Caudate nucleus (tissue), 63 donors: ENCODE measurements at places on chromosomes 3 and 15.
A peak's percentile ranks its signal among the peaks of the same experiment; 100 is the strongest.

GRCh38 chr3:17752436-17752835 is 10.0 kb upstream of the TBC1D5 start:
- no peak for DNase-seq

DNA sequence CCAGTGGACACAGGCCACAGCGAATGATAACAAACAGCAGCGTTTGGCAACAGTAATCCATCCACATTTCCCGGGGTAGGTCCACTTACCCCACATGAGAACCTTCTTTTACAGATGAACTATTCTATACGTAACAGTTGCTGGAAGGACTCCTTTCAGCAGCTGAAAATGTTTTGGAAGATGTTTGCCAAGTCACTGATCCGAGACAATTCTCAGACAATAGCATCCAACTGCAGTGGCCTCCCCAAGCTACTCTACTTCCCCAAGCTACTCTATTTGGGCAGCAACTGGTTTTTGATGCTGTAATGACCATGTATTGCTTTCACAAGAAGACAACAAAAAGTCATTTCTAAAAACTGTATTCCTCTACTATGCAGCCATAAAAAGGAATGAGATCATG is 87.5 kb downstream of the ADAMTS17 start:
- no peak for DNase-seq

DNA sequence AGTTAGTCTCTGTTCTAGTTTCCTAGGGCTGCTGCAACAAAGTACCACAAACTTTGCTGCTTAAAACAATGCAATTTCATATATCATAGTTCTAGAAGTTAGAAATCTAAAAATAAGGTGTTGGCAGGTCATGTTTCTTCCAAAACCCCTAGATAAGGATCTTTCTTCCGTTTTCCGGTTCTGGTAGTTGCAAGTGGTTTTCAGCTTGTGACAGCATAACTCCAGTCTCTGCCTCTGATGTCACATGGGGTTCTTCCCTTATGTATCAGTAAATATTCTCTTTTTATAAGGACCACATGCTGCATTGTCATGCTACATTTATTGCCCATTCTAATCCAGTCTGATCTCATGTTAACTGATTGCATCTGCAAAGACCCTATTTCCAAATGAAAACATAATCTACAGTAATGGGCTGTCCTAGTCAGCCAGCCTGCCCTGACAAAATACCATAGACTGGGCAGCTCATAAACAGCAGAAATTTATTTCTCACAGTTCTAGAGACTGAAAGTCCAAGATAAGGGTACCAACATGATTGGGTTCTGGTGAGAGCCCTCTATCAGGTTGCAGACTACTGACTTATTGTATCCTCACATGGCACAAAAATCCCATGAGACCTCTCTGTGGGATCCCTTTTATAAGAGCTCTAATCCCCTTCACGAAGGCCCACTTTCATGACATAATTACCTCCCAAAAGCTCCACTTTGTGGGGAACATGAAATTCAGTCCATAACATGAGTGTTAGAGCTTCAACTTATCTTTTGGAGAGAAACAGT is 642.0 kb upstream of the NAALADL2 start:
- no peak for DNase-seq

GRCh38 chr3:138347960-138348753 is at the start of gene MRAS:
TSS of gene MRAS (plus strand) at chr3:138348579. CDS start at chr3:138372884, 24,305 bp downstream.
- DNase-seq: peak; percentile 56

GRCh38 chr15:39434163-39434562 is 146.7 kb upstream of the THBS1 start:
- DNase-seq: no peak

DNA sequence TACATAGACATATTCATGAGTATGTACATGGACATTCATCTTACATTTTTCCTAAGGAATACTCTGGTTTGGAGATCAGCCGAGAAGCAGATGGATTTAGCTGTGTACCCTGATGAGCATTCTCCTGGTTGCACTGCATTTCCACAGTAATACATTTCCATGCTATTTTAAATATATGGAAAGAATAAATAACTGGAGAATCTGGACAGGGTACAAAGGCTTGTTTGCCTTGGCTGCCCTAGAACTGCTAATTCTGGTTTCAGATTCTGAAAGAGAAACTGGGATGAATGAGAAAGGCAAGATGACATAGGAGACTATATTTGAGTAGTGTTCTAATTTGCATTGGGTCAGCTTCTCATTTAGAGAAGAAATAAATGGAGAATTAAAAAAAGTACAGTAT is 190.8 kb upstream of the FAM3D start:
- DNase-seq: no peak

DNA sequence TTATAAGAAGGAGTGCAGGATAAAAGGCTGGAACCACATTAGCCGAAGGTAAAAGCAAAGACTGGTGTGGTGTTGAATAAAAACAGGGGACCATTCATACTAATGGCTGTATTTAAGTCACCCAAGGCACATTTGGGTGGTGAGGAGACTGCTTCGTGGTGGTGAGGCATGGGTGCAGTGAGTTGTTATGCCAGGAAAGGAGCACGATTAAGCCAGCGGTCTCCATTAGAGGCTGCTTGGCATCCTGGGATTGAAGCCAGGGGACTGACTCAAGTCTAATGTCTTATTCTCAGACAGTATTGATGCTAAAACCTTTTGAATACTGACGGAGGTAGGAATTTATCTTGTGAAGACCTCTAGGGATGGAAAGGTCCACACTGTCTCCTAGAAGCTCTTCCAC is 21.9 kb downstream of the FEM1B start:
- DNase-seq: no peak

GRCh38 chr3:151316267-151316991 is at the start of gene GPR87:
TSS of gene GPR87 (minus strand) at chr3:151316820. CDS start at chr3:151300100, 16,720 bp downstream.
- DNase-seq: no peak

DNA sequence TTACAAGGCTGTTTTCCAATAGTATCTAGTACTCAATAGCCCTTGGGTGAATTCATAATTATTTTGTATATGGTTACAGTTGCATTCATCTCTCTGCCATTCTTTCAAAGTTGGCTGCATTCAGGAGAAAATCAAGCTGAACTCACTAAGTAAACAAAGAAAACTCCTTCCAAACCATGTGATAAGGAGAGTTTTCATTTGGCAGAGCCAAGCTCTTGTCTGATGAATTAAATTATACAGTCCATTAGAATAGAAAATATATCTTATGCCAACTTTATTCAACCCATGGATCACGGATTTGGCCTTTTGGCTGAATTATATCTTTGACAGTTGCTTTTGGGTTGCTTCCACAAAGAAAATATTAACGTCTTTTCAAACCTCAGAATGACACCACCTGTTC is 272.3 kb upstream of the ROBO1 start:
- no peak for DNase-seq

DNA sequence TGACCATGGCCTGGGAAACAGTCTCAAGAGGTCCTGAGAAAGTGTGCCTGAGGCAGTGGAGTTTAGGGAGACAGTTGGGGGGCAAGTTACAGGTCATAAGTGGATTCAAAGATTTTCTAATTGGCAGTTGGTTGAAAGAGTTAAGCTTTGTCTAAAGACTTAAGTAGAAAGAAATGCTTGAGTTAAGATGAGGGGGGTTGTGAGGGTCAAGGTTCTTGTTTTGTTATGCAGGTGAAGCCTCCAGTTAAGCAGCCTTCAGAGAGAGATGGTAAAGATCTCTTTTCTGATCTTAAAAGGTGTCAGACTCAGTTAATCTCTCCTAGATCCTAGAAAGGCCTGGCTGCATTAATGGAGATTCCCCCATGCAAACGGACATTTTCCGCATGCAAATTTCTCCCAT is 356.3 kb upstream of the C2CD4B start:
- DNase-seq: no peak

DNA sequence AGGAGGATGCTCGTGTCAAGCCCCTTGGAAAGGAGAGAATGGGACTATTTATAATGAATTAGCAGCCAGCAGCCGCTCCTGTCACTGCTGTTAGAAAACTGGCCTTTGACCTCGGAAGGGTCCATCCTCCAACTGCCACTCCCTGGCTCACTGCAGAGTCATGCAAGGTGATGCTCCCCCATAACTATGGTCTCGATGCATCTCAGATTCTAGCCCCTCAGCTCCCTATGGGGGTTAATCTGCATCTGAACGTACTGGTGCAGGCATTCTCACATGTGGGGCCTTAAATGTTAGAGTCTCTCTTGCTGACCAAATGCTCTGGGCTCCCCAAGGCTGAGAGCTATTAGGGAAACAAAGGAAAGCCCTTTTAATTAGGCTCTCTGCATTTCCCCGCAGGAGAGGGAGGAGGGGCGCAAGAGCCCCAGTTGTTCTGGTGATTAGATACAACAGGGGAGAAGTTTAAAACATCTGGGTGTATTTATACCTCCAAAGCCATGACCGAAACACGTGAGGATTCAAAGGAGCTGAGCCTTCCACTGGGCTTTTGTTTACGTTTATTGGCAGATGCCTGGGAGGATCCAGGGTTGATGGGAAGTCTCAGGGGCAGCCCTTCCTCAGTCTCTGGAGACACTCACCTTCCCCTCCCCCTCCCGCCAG is 182.5 kb downstream of the OPA1 start:
- DNase-seq: no peak

DNA sequence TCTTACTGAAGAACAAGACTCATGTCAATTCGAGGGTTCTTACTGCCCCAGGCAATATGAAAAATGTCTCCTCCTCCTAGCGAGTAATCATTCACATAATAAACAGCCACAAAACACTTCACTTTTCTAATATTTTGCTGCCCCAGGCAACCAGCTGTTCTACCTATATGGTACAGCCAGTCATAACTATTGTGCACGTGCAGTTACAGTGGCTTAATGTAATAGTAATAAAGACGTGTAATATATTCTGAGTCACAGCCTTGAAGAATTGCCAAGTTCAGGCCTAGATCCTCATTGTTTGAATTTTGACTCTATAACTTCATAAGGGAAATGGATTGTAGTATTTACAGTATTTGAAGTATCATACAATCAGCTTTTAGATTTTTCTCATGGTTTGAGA is 1250.0 kb upstream of the GBE1 start:
- DNase-seq: no peak

DNA sequence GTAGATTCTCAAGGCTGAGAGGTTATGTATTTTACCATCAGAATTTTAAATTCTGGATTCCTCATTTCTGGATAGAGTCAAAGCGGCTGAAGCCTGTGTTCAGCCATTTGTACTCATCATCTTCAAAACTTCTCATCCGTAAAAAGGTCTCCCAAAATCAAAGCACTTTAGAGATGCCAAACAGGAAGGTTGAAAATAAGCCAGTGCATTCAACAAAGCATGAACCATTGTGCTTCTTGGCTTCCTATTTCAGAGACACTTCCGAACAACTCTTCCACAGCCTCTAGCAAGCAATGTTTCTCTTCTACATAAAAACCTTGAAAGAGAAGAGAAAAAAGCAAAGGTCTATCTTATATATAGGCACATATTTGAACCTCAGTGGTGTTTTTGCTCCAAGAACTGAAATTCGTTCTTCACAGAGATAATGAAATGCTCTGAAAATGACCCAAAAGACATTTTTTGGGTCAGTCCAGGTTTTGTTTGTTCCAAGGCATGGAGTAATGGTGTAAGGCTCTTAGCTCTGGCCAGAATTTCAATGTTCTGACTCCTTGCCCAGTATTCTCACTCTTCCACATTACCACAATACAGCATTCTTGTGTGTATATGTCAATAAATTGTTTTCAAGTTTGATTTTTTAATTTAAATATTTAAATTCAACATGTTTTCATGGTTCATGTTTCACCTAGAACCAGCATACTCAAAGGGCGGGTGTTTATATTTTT is 163.1 kb downstream of the STAC start:
- DNase-seq: no peak

- DNase-seq: no peak
These were observed 20.1 kb upstream of the GOLGA6L2 start for GRCh38 chr15:23467110-23467600.

DNA sequence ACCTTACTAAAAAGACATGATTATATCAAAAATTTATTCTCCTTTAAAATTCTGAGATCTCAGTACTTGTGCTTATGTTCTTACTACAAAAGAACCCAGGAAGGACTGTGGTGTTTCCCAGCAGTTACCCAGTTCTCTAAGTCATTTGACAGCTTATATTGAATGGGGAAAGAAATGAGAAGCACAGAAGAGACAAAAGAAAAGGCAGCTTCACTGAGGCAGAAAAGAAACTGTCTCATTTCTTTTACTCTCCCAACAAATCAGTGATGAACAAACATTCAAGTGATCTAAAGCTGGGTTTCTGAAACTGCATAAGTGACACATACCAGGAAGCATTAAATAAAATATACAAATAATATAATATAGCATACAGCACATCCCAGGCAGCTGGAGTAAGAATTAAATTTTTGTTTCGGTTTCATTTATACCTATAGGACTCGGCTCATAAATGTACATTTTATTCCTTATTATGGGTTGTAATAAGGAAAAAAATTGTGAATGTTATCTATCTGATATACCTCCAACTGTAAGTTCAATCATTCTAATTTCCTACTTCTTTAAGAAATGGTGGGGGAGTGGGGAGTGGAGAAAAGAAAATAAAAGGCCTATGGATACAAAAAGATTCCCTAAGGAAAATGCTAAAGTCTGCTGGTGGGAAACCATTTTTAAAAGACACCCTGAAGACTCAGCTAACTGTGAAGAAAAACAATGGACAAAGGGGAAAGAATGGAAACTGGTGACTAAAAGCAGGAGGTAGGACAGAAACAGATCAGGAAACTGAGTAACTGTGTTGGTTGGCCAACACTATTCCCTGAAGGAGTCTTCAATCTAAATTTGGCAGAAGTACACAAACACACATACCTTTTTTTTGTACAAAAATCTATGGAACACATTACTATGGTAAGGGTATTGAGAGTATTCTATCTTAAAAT is 156.8 kb downstream of the TBC1D5 start:
- no peak for DNase-seq

GRCh38 chr3:184977796-184978195 is 165.8 kb downstream of the VPS8 start:
- no peak for DNase-seq

- DNase-seq: no peak
These were observed 23.5 kb upstream of the STIMATE start for GRCh38 chr3:52920841-52921240.

DNA sequence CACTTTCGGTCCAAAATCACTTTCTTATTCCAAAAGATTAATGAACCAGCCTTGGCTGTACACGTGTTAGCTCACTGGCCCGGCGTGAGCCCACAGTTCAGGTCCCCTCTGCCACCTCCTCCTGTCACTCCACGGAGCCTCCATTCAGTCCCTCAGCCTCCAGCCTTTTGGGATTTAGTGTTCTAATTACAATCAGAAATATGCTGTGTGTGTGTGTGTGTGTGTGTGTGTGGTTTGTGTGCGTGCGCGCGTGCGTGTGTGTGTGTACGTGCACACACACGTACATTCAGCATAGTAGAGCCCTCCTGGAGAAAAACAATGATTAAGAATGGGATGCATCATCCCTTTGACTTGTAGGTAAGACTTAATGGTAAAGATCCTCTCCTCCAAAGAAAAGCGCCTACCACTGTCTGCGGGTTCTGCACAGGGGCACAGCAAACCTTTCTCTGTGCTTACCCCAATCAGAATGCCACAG is 801 bp downstream of the CA12 start:
- DNase-seq: no peak

DNA sequence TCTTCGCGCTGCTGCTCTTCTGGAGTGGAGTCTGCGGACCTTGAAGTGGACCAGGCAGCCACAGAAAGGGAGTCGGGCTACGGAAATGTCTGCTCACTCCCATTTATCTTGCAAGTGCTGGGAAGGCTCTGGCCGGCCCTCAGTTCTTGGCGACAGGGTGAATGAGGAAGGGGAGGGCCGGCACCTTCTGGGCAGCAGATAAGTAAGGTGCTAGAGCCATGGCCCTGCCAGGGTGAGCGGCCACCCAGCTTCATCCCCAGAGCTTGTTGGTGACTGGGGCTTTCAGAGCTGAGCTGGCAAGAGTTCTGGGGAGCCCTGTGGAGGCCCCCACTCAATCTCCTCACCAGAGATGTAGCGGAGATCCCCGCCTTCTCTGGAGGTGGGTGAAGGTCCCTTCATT is 103.5 kb downstream of the ASB7 start:
- DNase-seq: no peak

- no peak for DNase-seq
These were observed 57.4 kb downstream of the MRPS25 start for GRCh38 chr3:15007681-15008141.
